NCI-H2029 treated with DMSO at 0.1 percent for 48 hours (cell line): ENCODE measurements at places on chromosomes 2 and 18.

GRCh38 chr2:164841719-164842623 lies at the start of gene COBLL1:
Gene COBLL1, minus strand, starts transcription at chr2:164841823. Its CDS starts 627 bp downstream, at chr2:164841196.
- DNase-seq: peak; percentile 85

DNA sequence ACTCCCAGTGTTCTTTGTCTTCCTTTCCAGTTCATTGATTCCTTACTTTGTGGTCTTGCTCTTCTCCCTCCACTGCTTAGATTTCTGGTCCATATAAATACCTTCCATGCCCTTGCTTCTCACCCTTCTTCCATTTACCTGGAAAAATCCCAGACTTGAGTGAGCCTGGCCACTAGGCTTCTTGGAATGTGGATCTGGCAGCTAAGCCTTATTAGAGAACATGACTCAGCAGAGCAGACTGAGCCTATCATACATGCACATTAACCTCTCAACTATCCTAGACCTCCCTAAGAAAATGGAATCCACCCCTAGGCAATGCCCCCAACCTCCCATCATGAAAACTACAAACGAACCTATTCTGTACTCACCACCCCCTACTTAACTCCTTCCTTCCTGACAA lies 127.7 kb downstream of the RHBDD1 start:
- no peak for DNase-seq

- no peak for DNase-seq
These were observed 30.2 kb downstream of the NRP2 start for GRCh38 chr2:205712508-205712907.

DNA sequence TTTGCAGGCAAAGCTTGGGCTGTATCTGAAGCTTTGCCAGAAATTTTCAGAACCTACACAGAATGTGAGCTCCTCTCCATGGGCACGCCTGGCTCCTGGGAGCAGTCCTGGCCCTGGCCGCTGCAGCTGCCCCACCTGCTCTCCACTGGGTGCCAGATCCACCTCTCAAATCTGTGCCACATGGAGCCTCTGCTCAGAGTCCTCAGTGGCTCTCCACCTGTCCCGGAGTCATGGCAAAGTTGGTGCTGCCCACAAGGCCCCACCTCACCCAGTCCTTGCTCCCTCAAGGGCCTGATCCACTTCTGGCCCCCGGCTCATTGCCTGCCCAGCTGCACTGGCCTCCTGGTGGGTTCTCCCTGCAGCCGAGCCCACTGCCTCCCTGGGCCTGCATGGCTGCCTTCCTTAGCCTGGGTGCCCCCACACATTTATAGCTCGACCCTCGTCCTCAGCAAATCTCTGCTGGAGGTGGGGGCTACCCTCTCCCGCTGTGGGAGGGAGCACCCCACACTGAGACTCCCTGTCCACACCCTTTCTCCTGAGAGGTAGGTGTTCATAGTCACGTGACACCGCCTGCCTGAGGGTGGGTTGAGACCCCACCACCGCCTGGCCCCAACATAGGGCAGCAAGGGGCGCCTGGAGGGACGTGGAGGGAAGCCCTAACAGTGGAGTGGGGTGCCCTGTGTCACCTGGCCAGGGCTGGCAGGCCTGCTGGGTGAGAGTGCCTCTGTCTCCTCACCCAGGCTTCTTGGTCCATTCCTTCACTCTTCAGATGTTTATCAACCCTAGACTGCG lies 224.1 kb downstream of the SH3RF3 start:
- no peak for DNase-seq

DNA sequence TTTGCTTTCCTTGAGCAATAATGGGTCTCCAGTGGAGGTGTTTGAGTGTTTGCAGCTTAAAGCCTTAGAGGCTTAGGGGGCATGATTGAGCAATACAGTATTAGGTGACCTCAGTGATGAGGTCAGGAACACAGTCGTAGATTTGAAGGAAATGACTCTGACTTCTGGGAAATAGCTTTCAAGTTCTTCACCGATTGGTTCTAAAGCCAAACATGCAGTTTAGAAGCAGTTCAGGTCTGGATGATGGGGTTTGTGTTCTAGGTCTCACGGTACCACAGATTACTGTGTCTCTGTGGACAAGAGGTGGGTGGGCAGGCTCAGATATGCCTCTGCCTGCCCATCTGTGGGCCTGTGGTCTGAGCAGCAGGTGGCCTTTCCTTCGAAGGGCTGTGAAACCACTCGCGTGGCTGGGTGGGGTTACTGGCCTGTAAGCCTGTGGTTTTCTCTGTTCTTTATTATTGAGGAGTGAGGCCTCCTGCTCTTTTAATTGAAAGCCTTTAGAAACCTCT lies 7.8 kb downstream of the MTHFD2 start:
- no peak for DNase-seq

GRCh38 chr2:74745766-74746165 lies 88.2 kb upstream of the HK2 start:
- DNase-seq: no peak

- DNase-seq: no peak
These were observed 235.6 kb downstream of the BCL11A start for GRCh38 chr2:60317844-60318243.

DNA sequence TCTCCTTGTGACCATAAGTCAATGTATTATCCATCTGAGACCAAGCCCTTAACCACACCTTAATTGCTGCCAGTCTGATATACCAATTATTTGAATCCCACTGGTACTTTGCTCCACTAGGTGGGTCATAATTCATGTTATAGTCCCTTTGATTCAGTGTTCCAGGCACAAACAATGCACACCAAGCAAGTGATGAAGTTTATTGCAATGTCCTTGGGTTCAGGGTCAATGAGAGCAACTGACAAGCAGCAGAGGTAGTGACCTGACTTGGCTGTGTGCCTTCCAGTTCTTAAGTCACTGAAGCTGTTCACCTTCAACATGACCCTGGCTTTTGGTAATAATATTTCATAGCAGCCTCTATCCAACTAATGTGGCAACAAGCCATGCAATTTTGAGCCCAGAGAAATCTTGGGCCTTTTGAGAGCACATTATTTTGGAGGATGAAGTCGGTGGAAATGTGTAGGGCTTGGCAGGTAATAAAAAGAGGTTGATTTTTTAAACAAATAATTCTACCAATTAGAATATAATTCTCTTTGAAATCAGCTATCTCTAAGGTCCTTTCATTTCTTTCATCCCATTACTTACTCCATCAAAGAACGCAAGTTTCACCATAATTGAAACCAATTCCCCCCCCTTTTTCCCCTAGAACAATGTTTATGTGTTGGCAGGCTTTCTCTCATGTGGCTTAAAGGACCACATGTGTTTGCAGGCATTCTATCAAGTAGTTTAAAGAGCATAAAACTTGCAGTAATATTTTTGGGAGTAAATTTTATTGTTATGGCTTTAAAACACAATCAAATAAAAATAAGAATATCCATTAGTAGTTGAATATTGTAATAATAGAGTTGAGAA lies 3.1 kb upstream of the CPO start:
- no peak for DNase-seq

DNA sequence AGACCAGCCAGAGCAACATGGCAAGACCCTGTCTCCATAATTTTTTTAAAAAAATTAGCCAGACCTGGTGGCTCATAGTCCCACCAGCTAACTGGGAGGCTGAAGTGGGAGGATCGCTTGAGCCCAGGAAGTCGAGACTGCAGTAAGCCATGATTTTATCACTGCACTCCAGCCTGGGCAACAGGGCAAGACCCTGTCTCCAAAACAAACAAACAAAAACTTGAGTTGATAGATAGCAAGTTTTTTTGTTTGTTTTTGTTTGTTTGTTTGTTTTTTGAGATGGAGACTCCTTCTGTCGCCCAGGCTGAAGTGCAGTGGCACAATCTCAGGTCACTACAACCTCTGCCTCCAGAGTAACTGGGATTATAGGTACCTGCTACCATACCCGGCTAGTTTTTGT lies 18.8 kb downstream of the RELCH start:
- no peak for DNase-seq

DNA sequence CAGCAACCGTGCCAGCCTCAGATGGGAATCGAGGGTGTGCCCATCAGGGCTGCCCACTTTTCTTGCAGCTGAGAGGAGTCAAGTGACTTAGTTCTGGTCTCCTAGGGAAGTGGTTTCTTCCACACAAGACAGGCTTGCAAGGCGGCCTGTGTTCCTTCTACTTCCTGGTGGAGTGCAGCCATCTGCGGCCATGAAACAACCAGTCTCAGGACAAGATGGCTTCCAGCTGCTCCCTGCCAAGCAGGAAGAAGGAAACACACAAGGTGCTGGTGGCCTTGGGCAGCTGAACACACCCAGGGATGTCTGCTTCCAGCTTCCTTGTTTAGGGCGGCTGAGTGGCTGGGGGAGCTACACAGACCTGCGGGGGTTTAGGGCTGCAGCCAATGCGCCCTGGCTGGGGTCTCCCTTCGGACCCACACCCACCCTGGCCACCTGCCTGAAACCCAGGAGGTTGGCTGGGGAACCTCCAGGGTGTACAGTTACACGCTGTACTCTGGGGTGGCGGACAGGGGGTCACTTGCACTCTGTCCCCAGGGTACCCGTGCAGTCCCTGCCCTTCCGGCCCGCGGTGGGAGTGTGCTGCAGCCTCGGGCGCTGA lies 34.7 kb downstream of the PTPN18 start:
- no peak for DNase-seq
